ENCODE measurements at places on chromosomes 2 and 18.
A peak's percentile ranks its signal among the peaks of the same experiment; 100 is the strongest.

DNA sequence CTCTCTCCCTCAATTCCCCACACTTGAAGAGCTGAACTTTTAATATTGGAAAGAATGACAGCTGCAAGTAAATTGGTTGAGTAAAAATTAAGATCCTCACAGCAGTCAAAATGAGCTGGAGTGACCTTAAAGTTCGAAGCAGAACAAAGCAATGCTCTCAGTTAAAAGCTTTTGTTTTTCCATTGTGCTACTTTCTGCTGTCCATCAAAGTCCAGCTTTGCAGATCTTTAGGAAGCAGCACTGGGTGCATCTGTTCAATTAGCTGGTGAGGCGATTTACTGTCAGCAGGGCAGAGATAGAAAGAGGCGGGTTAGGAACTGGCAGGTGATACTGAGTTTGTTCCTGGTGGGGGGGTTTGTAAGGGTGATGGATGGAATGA is 834.8 kb downstream of the CPS1 start:
- DNase-seq = peak; percentile 35

DNA sequence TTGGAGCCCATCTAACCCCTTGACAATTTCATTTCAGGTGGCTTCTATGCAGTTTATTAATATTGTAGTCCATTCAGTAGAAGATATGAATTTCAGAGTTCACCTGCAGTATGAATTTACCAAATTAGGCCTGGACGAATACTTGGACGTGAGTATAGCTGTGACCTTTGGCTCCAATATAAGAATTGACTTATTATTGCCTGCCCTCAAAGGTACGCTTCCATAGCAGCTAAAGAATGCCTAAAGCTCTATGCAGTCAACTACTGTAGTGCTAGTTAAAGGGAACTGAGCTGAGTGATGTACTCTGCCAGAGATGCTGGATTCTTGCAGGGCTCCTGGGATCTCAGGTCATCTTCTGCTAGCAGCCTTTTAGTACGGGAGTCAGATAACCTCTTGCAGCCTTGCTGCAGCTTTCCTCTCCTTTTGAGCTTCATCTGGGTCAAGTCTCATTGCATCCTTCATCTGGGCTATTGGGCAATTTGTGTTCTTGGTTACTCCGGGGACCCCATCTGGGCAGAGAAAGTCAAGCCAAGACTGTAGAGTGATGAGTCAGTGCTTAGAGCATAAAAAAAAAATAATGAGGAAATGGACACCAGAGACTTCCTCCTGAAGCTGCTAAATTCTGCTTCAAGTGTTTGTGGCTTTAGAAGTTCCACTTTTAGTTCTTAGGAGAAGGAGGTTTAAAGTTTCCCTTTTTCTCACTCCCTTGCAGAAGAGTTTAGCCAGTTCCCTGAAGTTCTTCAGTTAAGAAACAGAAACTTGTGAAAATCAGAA is 105.6 kb downstream of the PRPF40A start:
- no peak for DNase-seq

- DNase-seq = no peak
Observed at GRCh38 chr2:211881449-211881848, 657.2 kb downstream of the ERBB4 start.

GRCh38 chr2:39408351-39409136 is 28.5 kb downstream of the MAP4K3 start:
- DNase-seq = no peak

DNA sequence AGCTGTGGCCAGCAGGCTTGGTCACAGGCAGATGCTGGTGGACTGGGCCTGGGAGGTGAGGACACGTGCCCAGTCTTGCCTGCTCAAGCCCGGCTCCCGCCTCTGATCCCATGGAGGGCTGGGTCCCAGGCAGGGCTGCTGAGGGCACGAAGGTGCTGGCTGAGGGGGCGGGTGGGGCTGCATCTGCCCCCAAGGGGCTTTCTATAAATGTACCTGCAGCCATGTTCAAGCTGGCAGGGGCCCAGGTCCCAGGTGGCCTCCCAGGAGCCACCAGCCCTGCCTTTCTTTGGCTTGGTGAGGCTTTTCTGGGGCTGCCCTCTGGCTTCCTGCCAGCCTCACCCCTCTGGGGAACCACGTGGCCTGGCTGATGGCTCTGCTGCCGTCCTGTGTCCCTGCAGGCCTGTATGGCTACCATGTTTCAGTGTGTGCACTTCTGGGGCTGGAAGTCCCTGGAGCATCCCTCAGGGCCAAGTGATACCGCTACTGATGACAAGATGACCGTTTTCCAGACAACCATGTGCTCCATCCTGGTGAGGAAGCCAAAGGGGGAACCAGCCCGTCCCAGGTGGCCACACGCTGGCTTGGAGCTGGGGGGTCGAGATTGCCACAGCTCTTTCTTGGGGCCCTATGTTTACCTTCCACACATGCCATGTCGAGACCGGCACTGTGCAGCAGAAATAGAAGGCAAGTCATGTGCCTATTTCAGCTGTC is 23.2 kb downstream of the HJURP start:
- DNase-seq = no peak

DNA sequence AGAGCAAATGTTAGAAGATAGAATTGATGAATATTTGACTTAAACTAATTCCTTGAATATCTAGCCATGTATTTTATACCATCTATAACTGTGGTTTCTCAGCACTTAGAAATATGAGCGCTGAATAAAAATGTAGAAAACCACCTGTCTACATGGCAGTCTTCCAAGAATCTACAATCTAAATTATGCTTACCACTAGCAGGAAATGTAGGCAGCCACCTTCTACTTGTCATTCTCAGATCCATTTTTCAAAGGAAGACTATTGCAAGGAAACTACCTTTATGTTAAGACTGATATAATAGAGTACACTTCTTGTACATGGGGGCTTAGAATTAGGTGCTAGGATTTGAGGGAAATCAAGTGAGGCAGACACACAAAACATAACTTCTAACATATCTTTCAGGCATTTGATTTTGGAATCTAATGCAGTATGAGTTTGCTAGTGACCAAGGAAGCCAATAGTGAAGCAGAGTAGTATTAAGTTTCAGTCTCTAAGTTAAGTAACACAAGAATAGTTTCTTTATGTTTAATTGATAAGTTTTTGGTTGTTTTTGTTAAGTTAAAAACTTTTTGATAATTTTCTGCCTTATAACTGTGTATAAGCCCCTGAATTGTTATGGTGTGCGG is 175.9 kb upstream of the ITGA4 start:
- no peak for DNase-seq

All from WERI-Rb-1 (cell line).